ENCODE measurements at places on chromosomes 4 and X.

- DNase-seq = no peak
Observed at GRCh38 chr4:39608451-39608850, 30.2 kb downstream of the SMIM14 start.

DNA sequence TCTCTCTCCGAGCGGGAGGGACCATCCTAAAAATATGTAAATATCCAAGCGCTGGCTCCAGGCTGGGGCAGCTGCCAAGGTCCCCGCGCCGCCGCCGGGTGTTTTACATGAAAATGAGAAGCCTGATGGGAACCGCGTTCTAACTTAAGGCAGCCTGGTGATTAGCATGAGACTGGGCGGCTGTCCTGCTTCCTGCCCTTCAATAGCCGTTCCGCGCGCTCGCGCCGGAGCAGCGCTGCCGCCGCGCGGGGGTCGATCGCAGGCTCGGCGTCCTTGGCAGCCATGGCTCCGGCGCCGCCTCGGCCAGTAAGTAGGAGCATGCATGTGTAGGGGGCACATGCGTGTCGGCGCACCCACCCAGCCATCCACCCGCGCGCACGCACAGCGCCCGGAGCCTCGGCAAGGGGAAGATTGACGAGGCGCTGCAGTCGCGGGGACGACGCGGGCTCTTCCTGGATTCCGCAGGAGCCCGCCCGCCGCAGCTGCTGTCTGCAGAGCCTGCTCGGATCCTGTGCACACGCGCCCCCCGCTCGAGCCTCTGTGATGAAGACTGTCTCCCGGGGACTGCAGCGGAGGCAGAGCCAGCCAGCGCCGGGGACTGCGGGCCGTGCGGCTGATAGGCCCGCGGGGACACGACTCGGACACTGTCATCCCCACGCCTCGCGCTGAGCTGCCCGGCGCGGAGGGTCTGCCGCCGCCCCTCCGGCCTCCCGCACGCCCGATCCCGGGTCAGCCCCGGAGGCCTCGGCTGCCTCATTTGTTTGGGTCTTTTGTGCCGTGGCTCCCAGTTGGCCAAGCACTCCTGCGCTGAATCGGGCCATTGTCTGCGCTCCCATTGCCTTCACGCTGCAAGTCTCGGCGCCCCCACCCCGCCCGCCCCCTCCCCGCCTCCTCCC is 734 bp downstream of the STOX2 start:
- no peak for DNase-seq

DNA sequence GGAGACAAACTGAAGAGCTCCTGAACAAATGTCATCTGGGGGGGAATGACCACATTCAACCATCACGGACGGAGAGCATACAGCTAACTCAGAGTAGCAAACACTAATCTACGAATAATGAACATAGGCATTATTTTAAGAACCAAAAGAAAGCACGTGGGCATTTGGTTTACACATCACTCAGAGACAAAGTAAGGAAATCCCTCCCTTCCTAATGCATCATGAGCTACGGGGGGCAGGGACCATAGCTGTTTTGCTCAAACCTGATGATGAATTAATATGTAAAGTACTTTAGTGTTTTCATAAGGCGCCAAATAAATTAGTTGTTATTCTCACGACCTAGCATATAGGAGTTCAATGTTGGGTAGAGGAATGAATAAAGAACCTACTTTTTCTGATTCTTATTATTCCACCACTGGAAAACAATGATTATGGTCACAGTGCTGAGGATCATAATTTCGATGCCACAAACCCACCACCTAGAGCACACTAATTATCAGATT is 11.7 kb upstream of the TMEM156 start:
- DNase-seq = no peak

DNA sequence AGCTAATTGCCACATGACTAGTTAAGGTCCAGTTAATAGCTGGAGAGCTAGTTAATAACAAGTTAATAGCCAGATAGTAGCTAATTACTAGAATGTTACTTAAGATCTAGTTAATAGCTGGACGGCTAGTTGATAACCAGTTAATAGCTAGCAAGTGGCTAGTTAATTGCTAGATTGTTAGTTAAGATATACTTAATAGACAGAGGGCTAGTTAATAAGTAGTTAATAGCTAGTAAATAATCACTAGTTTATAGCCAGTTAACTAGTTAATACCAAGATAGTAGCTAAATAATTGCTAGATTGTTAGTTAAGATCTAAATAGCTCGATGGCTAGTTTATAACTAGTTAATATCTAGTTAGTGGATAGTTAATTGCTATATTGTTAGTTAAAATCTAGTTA is 632.6 kb upstream of the CT83 start:
- DNase-seq = no peak

DNA sequence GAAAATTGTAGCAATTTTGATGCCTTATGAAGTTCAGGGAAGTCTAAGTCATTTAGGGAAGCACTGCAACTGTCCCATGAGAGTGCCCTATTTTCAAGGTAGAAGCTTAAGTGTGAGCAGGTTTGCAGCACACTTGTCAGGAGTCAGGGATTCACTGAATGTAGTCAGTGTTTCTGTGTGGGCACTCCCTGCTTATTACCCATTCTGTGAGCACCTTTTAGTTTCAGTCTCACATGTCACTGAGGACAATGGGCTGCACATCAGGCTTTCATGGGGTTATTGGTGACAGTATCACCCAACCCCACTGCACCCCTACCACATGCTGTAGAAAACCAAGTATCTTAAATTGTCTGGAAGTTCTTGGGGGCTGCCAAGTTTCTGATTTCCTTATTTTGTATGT is 2.9 kb upstream of the CCNG2 start:
- DNase-seq = no peak

- DNase-seq = no peak
Observed at GRCh38 chr4:99028187-99028586, 32.7 kb downstream of the METAP1 start.

- no peak for DNase-seq
Observed at GRCh38 chr4:70452946-70453345, 19.1 kb upstream of the MUC7 start.

- no peak for DNase-seq
Observed at GRCh38 chr4:89558147-89558546, 250.5 kb upstream of the GPRIN3 start.
